HCT116 (cell line): ENCODE measurements at places on chromosomes 4 and X.

GRCh38 chrX:112820364-112821268 lies 20.0 kb downstream of the AMOT start:
- no peak overlapping the region for H3K4me3 ChIP-seq
- no peaks in the 10 kb centered on the region; the same call in 1 of the 2 replicates for H3K4me1 ChIP-seq
- no peaks in the 10 kb centered on the region for H3K27me3 ChIP-seq
- H3K36me3 ChIP-seq, result no peaks in the 10 kb centered on the region

GRCh38 chrX:2220829-2221567 lies 279.8 kb downstream of the DHRSX start:
- H3K27me3 ChIP-seq, result no peaks in the 10 kb centered on the region
- no peak overlapping the region for H3K27ac ChIP-seq
- H3K4me3 ChIP-seq, result no peak overlapping the region
- no peaks in the 10 kb centered on the region for H3K4me1 ChIP-seq

- H3K27ac ChIP-seq, result no peak overlapping the region
- no peak for DNase-seq
- H3K27me3 ChIP-seq, result no peaks in the 10 kb centered on the region
Observed at GRCh38 chrX:118261151-118261550, 84.8 kb upstream of the WDR44 start.

DNA sequence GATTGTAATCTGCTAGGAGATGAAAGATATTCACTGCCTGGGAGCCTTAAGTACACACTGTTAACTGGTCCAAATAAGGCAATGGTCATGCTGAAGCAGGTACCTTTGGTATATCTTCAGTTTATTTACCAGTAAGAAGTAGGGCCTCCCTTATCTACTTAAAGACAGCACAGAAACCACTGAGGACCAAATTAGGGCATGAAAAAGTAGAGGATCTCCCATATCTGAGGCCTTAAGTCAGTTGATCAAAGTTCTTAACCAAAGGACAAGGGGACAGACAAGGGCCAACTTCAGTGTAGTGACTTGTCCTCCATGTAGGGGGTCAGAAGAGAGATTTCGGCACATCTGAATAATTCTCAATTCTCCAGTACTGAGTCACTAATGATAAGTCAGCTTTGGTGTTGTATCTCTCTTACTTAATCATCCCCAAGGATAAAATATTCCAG lies 59.1 kb downstream of the AMELX start:
- H3K36me3 ChIP-seq, result no peaks in the 10 kb centered on the region
- H3K4me1 ChIP-seq, result no peaks in the 10 kb centered on the region
- no peak for DNase-seq
- H3K27ac ChIP-seq, result no peak overlapping the region

DNA sequence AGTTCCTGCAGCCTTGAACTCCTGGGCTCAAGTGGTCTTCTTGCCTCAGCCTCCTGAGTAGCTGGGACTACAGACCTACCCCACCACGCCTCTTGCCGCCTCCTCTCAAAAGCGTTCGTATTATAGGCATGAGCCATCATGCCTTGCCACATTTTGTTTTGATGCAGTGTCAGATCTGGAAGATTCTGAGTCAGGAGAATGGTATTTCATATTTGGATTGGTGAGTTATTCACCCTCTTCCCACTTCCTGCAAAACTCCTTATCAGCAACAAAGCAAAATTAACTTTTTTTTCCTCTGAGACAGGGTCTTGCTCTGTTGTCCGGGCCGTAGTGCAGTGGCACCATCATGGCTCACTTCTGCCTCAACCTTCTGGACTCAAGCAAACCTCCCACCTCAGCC lies 29.6 kb downstream of the REST start:
- no peak overlapping the region for H3K27ac ChIP-seq
- peaks cover 7% of the 10 kb centered on the region for H3K36me3 ChIP-seq
- peaks cover 10% of the 10 kb centered on the region; the same call in 1 of the 2 replicates for H3K4me1 ChIP-seq
- H3K4me3 ChIP-seq, result no peak overlapping the region
- peak; percentile 35 for DNase-seq

- no peaks in the 10 kb centered on the region for H3K4me1 ChIP-seq
- no peaks in the 10 kb centered on the region for H3K27me3 ChIP-seq
- no peaks in the 10 kb centered on the region for H3K36me3 ChIP-seq
- DNase-seq, result no peak
- H3K27ac ChIP-seq, result no peak overlapping the region
Observed at GRCh38 chr4:126262665-126263064, 947.9 kb downstream of the FAT4 start.

DNA sequence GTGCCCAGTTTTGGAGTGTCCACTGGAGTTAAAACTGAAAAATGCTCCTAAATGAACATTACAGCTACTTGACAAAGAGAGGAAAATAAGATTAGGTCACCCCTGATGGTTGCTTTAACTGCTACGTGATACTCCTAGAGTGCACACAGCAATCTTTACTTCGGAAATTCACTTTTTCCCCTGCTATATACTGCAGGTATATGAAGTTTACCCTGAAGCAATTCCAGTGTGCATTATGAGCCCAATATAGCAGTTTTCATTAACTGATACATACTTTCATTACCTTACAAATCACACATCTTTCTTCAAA lies 773 bp upstream of the ZNF827 start:
- no peaks in the 10 kb centered on the region for H3K27me3 ChIP-seq
- H3K36me3 ChIP-seq, result no peaks in the 10 kb centered on the region
- no peak for DNase-seq
- peak overlapping the region; percentile 87 for H3K4me3 ChIP-seq

- no peak for DNase-seq
- no peaks in the 10 kb centered on the region for H3K36me3 ChIP-seq
- H3K27ac ChIP-seq, result no peak overlapping the region
Observed at GRCh38 chrX:124333862-124334261, 1.4 kb downstream of the TEX13D start.

DNA sequence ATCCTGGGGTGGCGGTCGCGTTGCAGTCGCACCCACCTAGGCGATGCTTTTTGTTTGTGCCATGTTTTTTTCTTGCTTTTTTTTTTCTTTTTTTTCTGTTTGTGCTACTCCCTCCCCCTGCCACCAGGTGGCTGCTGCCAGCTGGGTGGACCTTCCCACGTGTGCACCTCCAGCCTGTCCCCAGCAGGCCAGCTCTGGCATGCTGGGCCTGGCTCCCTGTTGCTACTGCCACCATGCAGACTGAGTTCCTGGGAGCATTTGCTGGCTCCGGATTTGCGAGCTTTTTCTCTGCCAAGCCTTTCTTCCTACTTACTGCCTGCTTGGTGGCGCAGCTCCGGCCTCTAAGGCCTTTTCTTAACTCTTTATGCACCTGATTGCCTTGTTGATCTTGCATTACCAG lies 161.2 kb upstream of the WDFY3 start:
- H3K4me1 ChIP-seq, result no peaks in the 10 kb centered on the region; the same call in 1 of the 2 replicates
- H3K27me3 ChIP-seq, result no peaks in the 10 kb centered on the region
- no peaks in the 10 kb centered on the region for H3K36me3 ChIP-seq

DNA sequence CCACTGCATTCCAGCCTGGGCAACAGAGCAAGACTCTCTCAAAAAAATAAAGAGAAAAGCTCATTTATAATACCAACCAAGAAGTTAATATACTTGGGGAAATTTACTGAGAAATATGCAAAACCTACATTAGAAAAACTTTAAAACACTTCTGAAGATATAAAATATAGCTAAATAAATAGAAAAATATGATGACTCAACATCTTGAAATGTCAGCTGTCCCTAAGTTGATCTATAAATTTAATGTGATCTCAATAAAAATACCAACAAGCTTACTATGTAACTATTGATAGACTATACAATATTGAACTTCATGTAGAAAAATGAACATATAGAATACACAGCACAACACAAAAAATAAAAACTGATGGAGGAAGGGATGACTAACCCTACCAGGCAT lies 87.5 kb upstream of the INTU start:
- no peaks in the 10 kb centered on the region for H3K4me1 ChIP-seq
- DNase-seq, result no peak
- H3K27me3 ChIP-seq, result no peaks in the 10 kb centered on the region
- no peak overlapping the region for H3K27ac ChIP-seq
- no peaks in the 10 kb centered on the region for H3K36me3 ChIP-seq
- H3K4me3 ChIP-seq, result no peak overlapping the region

- no peaks in the 10 kb centered on the region for H3K4me1 ChIP-seq
- H3K36me3 ChIP-seq, result no peaks in the 10 kb centered on the region
- H3K27ac ChIP-seq, result no peak overlapping the region
- no peak for DNase-seq
Observed at GRCh38 chr4:1269209-1269608, 20.3 kb upstream of the CTBP1 start.

- no peaks in the 10 kb centered on the region for H3K27me3 ChIP-seq
- H3K4me3 ChIP-seq, result no peak overlapping the region
- no peaks in the 10 kb centered on the region for H3K4me1 ChIP-seq
- H3K27ac ChIP-seq, result no peak overlapping the region
Observed at GRCh38 chr4:14348506-14348905, 653.8 kb upstream of the CPEB2 start.

DNA sequence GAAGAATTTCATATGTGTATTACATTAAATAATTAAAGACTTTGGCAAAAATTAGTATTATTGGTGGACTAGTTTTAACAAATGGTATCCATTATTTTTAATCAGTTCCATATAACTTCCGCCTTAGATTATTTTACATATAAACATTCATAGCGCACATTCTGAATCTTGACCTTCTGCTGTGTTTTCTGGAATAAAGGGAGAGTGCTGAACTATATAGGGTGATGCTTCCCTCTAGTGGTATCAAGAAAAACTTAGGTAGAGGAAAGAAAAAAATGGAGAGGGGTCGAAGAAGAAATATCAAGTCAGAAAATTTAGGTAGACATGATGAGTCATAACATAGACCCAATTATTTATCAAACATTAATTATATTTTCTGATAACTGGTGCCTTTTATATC lies 155.6 kb upstream of the PACRGL start:
- no peaks in the 10 kb centered on the region for H3K27me3 ChIP-seq
- H3K4me1 ChIP-seq, result no peaks in the 10 kb centered on the region
- H3K27ac ChIP-seq, result no peak overlapping the region
- H3K36me3 ChIP-seq, result no peaks in the 10 kb centered on the region
- no peak overlapping the region for H3K4me3 ChIP-seq

GRCh38 chrX:38817004-38817703 lies 15.9 kb downstream of the MID1IP1 start:
- no peak overlapping the region for H3K4me3 ChIP-seq
- H3K27me3 ChIP-seq, result no peaks in the 10 kb centered on the region
- no peak overlapping the region for H3K27ac ChIP-seq
- H3K4me1 ChIP-seq, result peaks cover 8% of the 10 kb centered on the region; the same call in 1 of the 2 replicates
- no peaks in the 10 kb centered on the region for H3K36me3 ChIP-seq
- DNase-seq, result no peak

DNA sequence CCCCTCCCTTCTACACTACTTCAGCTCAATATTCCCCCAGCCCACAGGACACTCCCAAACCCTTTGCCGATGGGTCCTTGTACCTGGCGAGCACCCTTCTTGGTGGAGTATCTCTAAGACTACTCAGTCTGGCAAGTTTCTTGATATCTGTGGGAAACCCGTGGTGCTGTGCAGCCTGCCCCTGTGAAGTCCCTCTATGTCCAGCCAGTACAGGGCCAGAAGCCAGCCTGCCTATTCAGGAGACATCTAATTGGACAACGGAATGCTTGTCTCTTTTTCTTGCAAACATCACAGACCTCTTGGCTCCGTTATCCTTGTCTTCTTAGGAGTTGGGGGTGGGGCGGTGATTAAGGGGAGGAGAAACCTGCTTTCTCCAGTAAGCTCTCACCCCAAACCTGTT lies 3.7 kb upstream of the IGFBP7 start:
- H3K4me3 ChIP-seq, result no peak overlapping the region
- H3K27me3 ChIP-seq, result peaks cover 20% of the 10 kb centered on the region; the same call in 1 of the 2 replicates
- H3K36me3 ChIP-seq, result no peaks in the 10 kb centered on the region
- no peak overlapping the region for H3K27ac ChIP-seq
- no peaks in the 10 kb centered on the region for H3K4me1 ChIP-seq

DNA sequence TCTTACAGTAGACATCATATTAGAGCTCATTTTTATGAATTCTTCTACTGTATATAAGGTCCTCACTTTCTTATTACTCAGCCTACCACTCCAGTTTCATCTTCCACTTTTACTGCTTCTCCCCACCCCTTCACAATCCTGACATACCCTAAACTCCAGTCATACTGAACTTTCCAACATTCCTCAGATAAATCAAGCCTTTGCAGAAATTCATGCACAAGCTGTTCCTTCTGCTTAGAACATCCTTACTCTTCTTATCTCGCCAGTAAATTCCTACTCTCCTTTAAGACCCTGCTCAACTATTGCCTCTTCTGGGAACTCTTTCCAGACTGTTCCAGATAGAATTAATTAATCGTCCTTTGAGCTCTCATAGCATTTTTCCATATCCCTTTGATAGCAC lies 24.8 kb downstream of the RTL9 start:
- H3K27ac ChIP-seq, result no peak overlapping the region
- H3K36me3 ChIP-seq, result no peaks in the 10 kb centered on the region
- no peak overlapping the region for H3K4me3 ChIP-seq

DNA sequence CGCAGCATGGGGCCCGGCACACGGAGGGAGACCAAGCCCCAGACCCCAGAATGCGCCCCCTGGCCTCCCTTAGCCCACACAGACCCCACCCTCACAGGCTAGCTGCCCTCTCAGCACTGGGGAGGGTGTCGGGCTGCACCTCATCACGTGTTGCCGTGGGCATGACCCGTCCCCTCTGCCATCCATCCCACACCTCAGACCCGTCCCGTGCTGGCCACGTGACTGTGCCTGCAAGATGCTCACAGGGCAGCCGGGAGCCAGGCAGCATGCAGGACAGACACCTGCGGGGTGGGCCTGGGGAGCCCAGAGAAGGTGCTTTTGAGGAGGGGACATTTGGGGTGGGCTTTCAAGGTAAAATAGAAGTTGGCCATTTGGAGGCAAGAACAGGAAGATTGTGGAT lies 4.8 kb downstream of the MSANTD1 start:
- H3K27ac ChIP-seq, result no peak overlapping the region
- H3K36me3 ChIP-seq, result no peaks in the 10 kb centered on the region
- DNase-seq, result no peak

- no peak overlapping the region for H3K4me3 ChIP-seq
- H3K27ac ChIP-seq, result no peak overlapping the region
- DNase-seq, result no peak
- no peaks in the 10 kb centered on the region for H3K36me3 ChIP-seq
- H3K4me1 ChIP-seq, result no peaks in the 10 kb centered on the region
- no peaks in the 10 kb centered on the region for H3K27me3 ChIP-seq
Observed at GRCh38 chr4:145287351-145287750, 107.0 kb upstream of the OTUD4 start.

- DNase-seq, result no peak
- no peak overlapping the region for H3K27ac ChIP-seq
- peaks cover 13% of the 10 kb centered on the region for H3K4me1 ChIP-seq
- H3K27me3 ChIP-seq, result no peaks in the 10 kb centered on the region
Observed at GRCh38 chr4:138401334-138401733, 159.2 kb upstream of the SLC7A11 start.
